Spinal cord (tissue), 10 donors: ENCODE measurements at places on chromosomes 13 and 19. TPM values are rescaled to one million over a fixed set of nuclear protein-coding genes. Genes with fewer than 3 reads are reported as not detected.

The ZNF534 gene
- 0.72 TPM for total RNA-seq

GRCh38 chr19:5953030-5953589 lies 24.8 kb downstream of the RANBP3 start:
- DNase-seq, result no peak

The MBD3L3 gene
- not detected for total RNA-seq

- no peak for DNase-seq
Observed at GRCh38 chr13:64640002-64640401, 2590.1 kb downstream of the PCDH9 start.

DNA sequence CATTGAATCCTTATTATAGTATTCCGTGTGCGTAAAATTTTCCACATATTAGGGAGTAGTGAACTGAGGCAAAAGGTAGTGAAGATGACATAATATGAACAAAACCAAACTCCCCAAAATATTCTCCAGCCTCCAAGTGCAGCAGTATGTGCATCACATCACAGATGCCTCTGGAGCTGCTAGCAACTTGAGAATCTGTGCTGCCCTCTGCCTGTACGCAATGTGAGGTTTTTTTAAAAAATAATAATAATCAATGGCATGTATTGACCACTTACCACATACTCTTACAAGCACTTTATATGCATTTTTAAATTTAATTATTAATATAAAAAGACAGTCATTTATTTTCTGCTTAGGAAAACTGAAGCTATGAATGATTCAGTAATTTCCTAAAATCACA lies 583.0 kb upstream of the SPRY2 start:
- no peak for DNase-seq

GRCh38 chr13:36750461-36750860 lies 68.6 kb upstream of the RFXAP start:
- DNase-seq, result no peak

GRCh38 chr13:100196375-100196774 lies 107.5 kb downstream of the PCCA start:
- no peak for DNase-seq

The PRTN3 gene
- total RNA-seq, result 37.1 TPM

DNA sequence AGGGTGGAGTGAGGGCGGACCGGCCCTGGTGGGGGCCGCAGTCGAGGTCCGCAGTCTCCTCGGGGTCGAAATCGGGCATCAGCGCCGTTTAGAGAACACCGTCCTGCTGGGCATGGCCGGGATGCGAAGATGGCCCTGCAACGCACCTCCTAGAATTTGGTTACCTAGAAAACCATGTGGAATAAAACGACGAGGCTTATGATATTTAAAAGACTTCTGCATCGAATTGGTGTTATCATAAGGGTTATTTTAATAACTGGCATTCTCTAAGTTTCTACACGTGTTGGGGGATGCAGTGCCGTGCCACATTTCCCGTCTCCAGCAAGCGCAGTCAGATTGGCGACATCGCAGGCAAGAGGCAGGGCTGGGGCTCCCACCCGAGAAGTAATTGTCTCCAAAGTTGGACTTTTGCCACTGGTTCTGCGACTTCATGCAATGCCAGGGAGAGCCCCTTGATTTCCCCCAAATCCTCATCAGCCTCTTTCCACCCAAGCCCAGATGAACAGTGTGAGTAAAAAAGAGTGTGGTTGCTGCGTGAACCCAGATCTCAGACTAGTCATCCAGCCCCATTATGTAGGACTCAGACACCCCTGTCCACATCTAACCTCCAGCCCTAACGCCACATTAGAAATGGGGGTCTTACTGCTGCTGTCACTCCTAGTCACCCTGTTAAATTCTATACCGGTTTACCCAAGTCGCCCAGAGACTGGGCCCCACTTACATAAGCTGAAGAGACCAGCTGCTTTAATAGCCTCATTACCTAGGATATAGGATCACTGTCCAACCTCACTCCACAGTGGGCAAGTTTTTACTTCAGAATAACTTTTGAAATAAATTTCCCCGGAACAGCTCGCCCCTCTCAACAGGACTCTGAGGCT lies 571 bp upstream of the DHRS12 start:
- no peak for DNase-seq

DNA sequence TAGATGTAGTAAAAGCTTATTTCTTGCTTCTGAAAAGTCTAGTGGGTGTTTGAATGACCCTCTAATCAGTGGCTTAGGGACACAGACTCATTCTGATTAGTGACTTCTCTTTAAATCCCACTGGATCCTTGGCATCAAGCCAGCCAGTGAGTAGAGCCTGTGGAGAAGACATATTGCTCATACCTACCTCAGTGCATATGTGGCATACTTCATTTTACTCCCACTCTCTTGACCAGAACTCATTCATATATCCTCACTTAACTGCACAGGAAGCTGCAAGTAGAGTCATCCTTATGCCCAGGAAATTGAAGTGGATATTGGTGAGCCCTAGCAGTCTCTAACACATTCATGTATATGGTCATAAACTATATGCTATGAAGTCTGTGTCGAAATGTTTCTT lies 148.3 kb downstream of the PDS5B start:
- no peak for DNase-seq

DNA sequence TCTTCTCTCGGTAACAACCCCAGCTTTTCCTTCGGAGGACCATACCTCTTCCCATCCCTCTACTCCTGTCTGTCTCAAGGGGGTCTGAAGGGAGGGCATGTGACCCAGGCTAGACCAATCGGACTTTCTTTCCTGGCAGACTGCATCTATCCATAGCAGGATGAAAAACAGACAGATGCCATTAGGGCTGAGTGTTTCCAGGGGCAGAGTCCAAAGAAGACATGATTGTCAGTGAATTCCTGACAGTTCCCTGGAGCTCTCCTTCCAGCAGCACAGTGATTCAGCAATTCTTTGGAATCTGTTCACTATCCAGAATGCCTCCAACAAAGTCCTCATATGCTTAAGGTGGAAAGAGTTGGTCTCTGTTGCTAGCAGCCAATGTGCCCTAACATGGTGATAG lies 189.8 kb downstream of the KCTD12 start:
- no peak for DNase-seq

DNA sequence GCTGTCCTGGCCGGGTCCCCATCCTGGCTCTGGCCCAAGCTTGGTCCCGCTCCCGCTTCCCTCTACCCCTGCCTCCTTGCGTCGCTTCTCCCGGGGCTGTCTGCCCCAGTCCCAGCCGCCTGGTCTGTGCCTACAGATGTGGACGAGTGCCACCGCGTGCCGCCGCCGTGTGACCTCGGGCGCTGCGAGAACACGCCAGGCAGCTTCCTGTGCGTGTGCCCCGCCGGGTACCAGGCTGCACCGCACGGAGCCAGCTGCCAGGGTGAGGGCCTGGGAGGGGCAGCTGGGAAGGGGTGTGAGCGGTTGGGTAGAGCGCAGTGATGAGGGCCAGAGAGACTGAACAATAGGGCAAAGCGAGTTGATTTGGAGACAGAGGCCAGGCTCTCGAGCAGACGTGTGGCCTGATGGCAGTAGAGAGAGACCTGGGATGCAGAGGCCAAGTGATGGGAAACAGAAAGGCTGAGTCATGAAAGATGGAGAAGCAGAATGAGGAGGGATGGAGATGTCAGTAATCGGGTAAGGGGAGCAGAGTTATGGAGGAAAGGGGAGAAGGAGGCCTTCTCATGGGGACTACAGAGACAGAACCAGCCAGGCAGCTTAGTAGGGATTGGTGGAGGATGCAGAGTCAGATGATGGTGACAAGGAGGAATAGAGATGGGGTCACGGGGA lies 9.4 kb downstream of the LTBP4 start:
- no peak for DNase-seq

GRCh38 chr19:42191855-42192254 lies 25.6 kb downstream of the DEDD2 start:
- DNase-seq, result no peak

DNA sequence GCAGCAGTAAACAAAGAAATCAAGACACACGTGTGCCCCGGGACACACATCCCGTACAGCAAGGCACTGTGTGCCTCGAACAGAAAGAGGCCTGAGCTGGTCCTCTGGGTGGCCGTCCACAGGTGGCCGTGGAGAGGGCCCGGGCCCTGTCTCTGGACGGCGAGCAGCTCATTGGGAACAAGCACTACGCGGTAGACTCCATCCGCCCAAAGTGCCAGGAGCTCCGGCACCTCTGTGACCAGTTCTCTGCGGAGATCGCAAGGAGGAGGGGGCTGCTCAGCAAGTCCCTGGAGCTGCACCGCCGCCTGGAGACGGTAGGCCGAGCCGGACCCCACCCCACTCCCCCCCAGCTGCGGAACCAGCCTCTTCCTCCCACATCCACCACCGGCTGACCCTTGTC lies 30.7 kb upstream of the F7 start:
- no peak for DNase-seq

The AZU1 gene
- 14.2 TPM for total RNA-seq

DNA sequence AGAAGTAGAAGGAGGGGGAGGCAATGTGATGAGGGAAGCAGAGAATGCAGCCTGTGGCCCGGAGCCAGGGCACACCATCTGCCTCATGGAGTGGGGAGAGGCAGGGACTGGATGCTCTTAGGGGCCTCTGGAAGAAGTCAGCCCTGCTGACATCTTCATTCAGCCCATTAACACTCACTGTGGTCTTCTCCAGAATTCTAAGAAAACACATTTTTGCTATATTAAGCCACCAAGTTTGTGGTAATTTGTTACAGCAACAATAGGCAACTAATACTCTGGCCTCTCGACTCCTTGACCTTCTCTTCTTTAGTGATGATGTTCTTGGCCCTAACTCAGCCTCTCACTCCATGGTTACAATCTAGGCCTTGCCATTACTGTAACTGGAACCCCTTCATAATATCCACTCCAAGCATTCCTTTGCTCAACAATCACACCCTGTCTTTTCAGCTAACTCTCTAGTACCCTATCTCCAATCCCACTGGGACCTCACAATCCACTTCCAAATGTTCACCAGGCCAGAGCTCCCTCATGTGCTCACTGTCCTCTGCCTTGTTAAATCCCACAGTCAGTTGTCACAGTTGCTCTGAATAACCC lies 98.5 kb downstream of the MIPEP start:
- DNase-seq, result no peak

- no peak for DNase-seq
Observed at GRCh38 chr13:80509264-80509663, 168.3 kb upstream of the SPRY2 start.

The RASAL3 gene
- total RNA-seq, result 1.9 TPM

The ZNF416 gene
- total RNA-seq, result 10.9 TPM

DNA sequence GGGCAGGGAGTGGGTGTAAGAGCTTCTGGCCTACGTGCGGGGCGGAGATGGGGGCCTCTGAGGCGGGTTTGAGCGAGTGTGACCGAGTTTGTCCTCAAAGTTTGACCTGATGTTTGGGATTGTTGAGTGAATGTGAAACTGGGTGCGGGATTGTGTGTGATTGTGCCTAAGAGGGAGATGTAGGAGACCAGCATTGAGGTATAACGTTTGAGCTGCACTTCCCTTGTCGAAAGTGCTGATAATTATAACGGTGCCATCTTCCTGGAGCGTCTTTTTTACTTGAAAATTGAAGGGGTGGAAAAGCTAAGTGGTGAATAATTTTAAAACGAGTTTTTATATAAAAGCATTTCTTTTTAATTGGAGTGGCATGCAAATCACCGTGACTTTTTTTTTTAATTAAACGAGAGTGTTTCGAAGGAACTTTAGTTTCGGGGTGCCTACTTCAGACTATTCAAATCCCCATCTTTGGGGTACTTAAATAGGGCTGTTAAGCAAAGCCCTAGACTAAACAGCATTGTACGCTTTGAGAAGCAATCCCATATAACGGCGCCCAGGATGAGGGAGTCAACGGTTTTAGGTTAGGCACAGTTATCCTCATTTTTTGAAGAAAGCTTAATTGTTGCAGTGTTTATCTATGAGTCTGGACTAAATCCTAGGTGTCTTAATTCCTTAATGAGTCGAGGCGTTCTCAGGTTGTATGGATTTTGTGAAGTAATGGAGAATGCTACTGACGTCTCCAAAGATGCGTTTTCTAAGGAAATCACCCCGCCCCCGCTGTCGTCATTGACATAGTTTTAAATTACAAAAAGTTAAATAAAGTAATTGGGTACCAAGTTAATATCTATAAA lies 594 bp downstream of the ZNF146 start:
- peak; percentile 19 for DNase-seq

The UBE2L5 gene
- not detected for total RNA-seq

The MAP4K1 gene
- total RNA-seq, result 2.4 TPM

DNA sequence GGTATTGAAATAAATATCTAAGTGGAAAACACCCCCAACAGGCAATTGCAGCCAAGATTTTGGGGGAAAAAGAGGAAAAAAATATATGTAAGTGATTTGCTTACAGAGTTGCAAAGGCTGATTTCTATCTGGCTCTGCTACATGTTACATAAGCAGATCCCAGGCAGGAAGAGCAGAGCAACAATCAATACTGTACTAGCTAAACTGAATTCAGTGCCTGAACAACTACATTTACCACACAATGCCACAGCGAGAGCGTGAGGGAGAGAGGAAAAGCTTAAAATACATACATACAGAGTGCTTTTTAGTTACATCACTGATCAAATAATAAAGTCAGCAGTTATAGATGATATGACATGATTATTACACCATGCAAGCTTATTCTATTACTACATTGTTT lies 665.6 kb upstream of the ARGLU1 start:
- no peak for DNase-seq

DNA sequence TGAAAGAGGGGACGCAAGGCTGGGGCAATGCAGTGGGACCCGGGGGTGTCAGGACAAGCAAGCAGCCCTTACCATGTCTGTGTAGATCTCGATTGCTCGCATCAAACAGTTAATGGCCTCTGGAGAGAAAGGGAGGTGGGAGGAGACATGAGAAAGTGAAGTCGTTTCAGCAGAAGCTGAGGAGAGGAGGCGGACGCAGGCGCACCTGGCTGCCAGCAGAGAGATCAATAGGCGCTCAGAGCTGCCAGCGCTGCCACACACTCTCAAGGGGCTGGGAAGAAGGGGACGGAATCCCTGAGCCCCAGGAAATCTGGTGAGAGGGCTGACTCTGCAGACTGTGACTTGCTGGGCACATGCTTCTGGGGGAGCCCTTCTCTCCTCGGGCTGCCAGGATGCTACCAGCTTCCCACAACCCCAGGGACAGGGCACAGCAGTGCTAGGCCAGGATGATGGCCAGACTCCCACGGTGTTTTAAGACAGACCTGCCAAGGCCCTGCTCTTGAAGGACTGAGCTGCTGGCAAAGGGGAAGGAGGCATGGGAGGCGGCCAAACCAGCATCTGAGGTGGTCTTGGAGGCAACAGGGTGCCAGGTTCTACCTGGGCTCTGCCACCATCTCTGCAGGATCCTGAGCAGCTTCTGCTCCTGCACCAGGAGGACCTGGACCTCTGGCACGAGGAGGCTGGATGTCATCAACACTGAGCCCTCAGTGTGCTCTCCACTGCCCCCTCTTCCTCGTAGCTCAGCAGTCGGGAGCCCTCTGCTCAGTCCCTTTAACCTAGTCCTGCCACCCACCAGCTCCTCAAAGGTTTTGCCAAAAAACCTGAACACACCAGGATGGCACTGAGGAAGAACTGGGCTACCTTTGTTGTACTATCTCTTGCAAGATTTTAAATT lies 11.7 kb upstream of the KPTN start:
- DNase-seq, result no peak
